ENCODE measurements at places on chromosomes 11 and 22.

- no peak for DNase-seq
Observed at GRCh38 chr11:7348432-7349304, 97.0 kb downstream of the SYT9 start.

- DNase-seq: no peak
Observed at GRCh38 chr22:32144496-32145274, 14.4 kb downstream of the C22orf42 start.

GRCh38 chr22:37740455-37741311 lies 43.8 kb downstream of the TRIOBP start:
- no peak for DNase-seq

GRCh38 chr11:112161012-112161411 lies 2.9 kb downstream of the IL18 start:
- no peak for DNase-seq

GRCh38 chr11:41666951-41667653 lies 207.7 kb upstream of the LRRC4C start:
- no peak for DNase-seq

GRCh38 chr11:101262995-101263394 lies 133.4 kb upstream of the PGR start:
- no peak for DNase-seq

DNA sequence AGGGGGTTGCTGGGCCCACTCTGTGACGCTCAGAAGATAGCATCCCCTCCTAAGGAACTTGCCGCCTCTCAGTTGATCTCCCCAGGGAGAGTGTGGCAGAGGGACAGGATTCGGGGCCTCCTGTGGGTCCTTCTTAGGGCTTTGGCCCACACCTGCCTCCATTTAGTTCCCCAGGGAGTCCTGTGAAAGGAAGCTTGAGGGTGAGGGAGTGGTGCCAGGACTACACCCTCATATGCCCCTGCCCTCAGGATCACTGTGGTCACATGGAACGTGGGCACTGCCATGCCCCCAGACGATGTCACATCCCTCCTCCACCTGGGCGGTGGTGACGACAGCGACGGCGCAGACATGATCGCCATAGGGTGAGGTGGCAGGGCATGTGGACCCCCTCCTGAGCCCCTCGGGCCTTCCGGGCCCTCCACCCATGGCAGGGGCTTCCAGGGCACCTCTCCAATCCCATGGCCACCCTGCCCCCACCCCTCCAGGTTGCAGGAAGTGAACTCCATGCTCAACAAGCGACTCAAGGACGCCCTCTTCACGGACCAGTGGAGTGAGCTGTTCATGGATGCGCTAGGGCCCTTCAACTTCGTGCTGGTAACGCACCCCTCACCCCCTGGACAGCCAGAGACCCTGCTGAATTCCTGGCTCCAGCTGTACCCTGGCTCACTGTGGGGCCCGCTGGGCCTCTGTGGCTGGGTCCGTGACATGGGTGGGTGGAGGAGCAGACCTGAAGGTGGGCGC lies 3.5 kb downstream of the INPP5J start:
- DNase-seq: peak; percentile 60

- no peak for DNase-seq
Observed at GRCh38 chr11:44518968-44519550, 46.4 kb upstream of the CD82 start.

DNA sequence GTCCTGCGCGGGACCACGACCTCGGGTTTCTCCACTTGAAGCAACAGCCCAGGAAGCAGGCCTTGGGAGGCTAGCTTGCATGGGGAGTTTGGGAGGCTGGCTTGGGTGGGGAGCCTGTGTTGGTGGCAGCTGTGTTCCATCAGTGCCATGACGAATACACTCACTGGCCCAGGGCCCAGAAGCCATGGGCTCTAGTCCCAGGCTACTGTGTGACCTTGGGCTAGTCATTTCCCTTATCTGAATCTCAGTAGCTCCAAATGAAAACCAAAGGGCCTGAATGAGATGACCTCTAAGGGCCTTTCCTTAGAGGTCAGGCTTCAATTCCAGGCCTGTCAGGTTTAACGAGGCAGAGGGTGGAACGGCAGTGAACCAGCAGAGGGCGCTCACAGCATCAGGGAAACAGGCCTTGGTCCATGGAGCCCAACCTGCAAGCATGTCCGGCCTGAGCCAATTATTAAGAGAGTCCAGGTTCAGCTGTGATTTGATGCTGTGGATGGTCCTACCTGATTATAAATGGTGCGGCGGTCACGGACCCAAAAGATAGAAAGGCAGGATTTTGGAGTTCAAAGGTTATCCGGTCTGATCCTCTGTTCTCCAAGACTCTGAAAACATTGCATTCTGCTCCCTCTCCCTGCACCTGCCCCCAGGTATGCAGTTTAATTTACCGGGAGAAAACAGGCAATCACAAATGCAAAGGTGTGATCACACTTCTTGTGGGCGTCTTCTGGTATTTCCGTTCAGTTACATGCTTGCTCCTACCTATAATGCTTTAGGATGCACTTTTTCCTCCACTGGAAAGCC lies 15.9 kb downstream of the PTPN5 start:
- DNase-seq: no peak

DNA sequence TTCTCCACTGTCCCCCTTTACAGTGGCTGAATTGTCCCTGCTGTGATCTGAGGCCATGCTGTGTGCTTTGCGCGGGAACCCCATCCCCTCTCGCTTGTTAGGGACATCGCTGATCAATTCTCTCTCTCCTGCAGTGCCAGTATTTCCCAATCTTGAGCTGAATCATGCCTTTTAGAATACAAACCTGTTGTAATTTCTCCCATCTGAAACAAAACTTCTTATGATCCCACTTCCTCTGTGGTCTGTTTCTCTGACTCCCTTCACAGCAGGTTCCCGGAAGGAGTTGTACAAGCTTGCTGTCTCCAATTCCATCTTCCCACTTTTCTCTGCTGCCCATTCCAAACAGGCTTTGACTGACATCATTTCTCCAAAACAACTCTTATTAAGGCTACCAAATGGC lies 16.8 kb downstream of the ADAMTS15 start:
- no peak for DNase-seq

DNA sequence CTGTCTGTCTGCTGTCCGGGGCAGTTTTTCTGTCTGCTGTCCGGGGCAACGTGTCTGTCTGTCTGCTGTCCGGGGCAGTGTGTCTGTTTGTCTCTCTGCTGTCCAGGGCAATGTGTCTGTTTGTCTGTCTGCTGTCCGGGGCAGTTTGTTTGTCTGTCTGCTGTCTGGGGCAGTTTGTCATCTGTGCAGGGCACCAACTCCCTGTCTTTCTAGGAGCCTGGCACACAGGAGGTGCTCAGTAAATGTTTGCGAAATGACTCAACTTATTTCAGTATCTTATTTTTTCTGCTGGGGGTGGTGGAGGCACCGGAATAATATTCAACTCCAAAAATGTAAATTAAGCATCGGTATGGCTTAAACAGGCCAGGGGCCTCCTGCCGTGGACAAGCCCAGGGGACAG lies 12.0 kb upstream of the TTLL12 start:
- peak; percentile 18 for DNase-seq

Data from chondrocyte (in vitro differentiated cells).